ENCODE measurements at places on chromosomes 16 and 17. TPM values are rescaled to one million over a fixed set of nuclear protein-coding genes. Genes with fewer than 3 reads are reported as not detected.

The TNFRSF13B gene
- total RNA-seq = not detected

The NPIPA3 gene
- 0.70 TPM for total RNA-seq

The KRT24 gene
- not detected for total RNA-seq

DNA sequence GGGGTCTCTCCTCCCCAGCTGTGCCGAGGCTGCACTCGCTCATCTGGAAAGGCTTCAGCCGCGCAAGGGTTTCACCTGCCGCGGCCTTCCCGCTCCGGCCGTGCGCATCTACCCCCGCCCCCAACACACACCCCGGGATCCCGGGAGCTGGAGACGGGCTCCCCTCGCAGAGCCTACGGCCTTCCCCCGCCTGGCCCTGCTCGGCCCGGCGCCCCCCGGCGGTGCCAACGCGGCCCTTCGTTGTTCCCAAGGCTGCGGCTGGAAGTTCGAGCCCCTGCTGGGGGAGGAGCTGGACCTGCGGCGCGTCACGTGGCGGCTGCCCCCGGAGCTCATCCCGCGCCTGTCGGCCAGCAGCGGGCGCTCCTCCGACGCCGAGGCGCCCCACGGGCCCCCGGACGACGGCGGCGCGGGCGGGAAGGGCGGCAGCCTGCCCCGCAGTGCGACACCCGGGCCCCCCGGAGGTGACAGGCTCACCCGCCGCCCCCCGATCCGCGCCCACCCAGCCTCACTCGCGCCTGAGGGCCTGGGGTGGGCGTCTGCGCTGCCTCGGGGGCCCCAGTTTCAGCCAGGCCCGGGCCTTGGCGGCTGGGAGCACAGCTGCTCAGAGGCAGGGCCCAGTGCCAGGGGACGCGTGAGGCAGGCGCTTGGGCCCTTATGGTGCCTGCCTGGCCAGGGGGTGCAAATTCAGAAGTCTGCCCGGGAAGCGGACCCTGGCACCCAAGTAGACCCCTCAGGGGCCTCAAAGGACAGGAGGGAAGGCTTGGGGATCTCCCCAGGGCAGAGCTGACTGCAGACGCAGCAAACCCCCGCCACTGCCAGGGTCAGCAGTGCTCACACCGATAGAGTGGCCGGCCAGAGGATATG lies 11.2 kb downstream of the GALK1 start:
- no peaks in the 10 kb centered on the region for H3K27me3 ChIP-seq
- H3K27ac ChIP-seq = peak overlapping the region; percentile 41
- H3K4me3 ChIP-seq = peak overlapping the region; percentile 53
- peak; percentile 60 for DNase-seq
- no peaks in the 10 kb centered on the region for H3K4me1 ChIP-seq

DNA sequence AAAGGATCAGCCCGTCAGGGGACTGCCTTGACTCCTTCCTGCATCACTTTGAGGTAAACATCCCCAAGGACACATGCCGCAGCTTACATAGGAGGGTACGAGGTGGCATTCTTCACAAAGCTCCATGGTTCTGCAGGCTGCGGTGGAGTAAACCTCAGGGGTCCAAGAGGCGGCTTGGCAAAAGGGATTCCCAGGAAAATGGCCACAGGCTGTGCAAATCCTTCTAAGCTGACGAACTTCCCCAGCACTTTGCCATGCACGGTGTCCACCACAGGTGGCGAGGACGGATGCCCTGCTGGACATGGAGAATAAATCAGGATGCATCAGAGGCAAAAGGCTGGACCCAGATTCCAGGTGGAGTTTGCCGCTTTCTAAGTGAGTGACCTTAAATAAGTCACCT lies 4.2 kb downstream of the CES1 start:
- no peaks in the 10 kb centered on the region for H3K36me3 ChIP-seq
- no peak for DNase-seq
- no peak overlapping the region for H3K4me3 ChIP-seq
- H3K27me3 ChIP-seq = no peaks in the 10 kb centered on the region

DNA sequence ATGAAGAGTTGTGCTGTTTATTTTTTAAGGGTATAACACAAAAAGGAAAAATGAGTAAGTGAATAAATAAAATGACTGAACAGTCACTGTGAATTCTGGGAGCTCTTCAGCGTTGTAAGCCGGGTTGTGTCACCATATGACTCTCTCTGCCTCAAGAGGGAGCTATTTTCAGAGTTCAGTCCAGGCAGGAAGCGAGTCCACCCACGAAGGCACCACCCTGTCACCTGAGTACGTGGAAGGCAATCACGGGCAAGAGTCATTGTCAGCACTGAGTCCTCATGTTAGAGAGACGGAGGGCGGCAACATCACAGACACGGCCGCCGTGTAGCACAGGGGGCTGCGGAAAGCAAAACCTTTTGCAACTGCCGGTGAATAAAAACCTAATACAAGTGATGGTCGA lies 227.6 kb downstream of the UTP18 start:
- no peaks in the 10 kb centered on the region for H3K36me3 ChIP-seq
- no peaks in the 10 kb centered on the region for H3K27me3 ChIP-seq
- no peak overlapping the region for H3K27ac ChIP-seq
- H3K4me1 ChIP-seq = no peaks in the 10 kb centered on the region
- DNase-seq = no peak
- no peak overlapping the region for H3K4me3 ChIP-seq
